Iris pigment epithelial cell (primary cell): ENCODE measurements at places on chromosomes 11 and 22.

- no peak for DNase-seq
Observed at GRCh38 chr22:20546541-20546950, 39.1 kb downstream of the MED15 start.

DNA sequence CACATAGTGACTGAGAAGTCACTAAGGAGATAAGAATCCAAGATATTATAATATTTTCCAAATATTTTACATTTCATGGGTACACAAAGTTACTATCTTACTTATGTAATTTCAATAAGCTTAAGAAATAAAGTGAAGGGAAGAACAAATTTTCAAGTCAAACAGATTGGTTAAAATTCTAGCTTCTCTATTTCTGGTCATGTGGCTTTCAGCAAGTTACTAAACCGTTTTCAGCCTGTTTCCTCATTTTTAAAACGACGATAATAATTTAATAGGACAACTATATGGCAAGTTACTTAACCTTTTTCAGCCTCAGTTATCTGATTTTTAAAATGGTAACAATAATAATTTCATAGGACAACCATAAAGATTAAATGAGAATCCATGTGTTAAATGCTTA is 15.6 kb downstream of the DCUN1D5 start:
- DNase-seq, result no peak

DNA sequence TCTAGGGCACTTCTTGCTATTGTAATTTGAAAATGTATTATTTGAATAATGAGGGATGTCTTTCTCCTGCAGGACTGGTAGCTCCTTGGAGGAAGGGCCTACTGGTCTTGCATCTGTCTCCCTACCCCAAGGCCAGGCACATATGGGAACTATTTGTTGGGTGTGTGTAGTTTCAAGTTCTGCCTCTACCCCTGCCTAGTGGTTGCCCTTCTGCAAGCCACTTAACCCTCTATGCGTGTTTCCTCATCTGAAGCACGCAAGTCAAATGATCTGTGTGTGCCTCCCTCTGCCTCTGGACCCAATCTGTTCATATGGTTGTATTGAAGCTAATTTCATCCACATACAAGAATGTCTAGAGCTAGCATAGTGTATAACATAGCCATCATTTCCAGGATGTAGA is 67.0 kb downstream of the WNT11 start:
- DNase-seq, result no peak

- peak; percentile 31 for DNase-seq
Observed at GRCh38 chr22:24133187-24133965, 47.9 kb upstream of the SUSD2 start.

DNA sequence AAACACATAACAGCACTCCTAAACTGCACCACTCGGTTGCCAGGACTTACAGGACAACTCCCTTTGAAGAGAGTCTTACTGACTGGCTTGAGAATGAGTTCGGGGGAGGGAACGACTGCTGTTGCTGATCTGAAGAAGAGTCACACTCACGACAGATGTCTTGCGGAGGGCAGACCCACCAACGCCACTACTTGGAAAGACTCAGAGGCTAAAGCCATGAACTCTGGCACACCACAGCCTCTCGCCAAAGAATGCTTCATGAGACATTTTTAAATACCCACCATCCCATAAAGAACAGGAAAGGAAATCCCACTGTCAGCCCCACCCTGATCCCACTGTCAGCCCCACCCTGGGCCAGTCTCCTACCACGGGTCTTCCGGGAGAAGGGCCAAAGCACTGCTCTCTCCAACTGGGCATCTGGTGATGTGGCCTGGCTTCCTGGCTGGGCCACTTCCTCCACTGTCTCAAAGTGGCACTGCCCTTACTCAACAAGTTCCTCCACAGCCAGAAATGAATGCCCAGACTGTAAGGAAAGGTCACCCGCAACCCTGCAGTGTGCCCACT is 73.6 kb downstream of the MICAL3 start:
- no peak for DNase-seq

DNA sequence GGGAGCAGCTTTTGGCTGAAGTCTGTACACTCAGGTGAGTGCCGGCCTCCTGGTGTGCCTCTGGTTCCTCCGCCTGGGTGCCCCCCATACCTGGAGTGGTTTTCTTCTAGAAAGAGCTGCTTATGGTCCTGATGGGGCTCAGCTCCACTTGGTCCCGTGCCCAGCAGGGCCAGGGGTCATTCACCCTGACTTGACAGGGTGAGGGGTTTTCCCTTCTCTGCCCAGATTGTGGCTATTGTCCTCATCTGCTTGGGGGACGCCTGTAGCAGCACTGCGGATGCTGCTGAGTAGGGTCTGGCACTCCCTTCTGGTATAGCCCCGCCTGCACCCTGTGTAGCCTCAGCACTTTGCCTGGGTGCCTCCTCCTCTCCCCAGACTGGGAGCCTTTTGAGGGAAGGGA is 8.2 kb downstream of the OMP start:
- DNase-seq, result no peak

DNA sequence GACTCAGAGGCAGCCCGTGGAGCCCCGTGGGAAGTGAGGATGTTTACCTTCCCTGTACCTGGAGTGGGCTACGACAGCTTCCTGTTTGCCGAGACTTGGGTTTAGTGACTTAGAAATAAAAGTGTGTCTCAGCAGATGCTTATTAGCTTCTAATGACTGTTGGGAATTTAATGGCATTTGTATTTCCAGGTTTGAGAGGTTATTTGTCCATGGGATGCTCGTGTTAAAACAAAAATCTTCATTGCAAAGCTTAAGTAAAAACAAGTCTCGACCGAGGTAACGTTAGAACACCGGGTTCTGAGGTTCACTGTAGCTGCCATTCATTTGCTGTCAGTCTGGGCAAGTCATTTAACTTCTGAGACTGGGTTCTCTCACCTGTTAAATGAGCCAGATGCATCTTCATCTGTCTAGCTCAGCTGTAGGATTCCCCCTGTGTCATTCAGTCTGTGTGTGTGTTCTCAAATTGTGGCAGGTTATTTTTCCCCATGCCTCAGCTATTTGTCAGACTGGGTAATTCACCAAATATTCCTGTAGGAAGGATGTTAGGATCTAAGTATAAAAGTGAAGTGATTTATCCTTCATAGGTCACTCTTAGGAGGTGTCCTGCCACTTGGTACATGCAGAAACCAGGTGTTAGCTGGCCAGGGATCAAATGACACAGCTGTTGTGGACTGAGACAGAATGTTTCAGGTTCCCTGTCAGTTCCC is 791 bp downstream of the EI24 start:
- DNase-seq, result peak; percentile 17

DNA sequence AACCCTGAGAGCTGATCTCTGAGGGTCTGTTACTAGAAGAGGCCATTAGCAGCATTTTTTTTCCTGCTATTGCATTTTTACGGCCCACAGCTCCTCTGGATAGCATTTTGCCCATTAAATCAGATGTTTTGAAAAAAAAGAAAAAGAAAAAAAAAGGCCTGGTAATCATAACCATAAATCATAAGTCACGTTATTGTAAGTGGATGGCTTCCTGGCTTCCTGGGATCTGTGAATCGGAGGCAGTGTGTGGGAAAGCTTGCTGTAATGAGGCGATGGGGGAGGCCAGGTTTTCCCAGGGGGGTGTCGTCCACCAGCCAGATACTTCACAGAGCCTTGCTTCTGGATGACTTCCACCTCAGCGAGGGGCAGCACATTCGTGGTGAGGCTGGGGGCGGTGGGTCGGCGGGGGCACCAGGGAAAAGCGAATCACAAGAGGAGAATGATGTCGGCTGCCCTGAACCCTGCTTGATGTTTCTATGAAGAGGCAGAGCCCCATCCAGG is 106.5 kb upstream of the SYT13 start:
- DNase-seq, result no peak

DNA sequence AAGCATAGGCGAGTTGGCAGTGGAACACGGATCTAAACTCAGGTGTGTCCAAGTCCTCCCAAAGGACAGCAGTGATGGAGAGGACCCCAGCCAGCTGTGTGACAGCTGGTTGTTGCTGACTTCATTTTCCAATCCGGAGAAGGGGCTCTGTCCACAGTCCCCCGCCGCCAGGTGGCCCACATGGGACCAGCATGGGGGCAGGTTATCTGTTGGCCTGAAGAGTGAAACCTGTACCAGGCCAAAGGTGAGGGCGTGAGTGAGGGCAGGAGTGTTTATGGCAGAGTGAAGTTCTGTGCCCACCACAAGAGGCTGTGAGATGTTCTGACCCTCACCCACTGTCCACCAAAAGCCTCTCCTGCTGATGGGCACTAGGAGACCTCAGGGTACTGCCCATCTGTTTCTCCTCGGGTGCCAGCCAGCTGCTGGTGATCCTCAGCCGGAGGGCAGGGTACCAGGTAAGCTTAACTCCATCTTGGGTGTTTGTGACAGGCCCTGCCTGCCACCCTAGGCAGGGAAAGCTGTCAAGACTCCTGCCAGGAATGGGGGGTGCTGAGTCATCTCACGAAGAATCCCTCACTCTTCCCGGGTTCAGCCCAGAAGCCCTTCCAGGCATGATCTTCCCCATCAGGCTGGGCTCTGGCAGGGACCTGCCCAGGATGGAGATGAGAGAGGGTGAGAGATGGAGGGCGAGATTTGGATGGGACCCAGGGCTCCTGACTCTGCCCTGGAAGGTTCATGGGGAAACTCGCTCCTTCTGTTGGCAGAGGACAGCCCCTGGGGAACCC is 15.5 kb upstream of the TAB1 start:
- no peak for DNase-seq

- no peak for DNase-seq
Observed at GRCh38 chr22:32587449-32587848, 112.8 kb downstream of the FBXO7 start.

DNA sequence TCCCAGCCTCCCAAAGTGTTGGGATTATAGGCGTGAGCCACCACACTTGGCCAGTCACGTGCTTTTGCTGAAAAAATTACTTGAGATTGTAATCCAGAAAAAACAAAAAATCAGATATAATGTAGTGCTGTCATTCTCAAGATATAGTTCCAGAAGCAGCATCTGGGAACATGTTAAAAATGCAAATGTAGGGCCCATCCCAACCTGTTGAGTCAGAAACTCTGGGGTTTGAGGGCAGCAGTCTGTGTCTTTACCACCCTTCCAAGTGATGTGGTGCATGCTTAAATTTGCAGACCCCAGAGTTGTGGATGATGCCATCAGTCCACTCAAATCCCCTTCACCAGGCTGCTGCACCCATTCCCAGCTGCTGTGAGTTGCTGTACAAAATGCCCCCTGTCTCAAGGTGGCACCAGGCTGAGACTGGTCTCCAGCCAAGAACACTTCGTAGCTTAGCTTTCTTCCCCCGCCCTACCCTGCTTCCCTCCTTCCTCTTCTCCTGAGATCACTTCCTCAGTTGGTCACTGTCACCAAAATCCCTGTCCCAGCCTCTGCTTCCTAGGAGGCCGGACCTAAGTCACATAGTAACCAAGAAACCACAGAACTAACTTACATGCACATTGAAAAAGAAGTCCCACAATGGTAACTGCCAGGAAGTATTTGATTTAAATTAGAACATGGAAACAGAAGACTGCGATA is 18.2 kb upstream of the ARRB1 start:
- DNase-seq, result no peak

DNA sequence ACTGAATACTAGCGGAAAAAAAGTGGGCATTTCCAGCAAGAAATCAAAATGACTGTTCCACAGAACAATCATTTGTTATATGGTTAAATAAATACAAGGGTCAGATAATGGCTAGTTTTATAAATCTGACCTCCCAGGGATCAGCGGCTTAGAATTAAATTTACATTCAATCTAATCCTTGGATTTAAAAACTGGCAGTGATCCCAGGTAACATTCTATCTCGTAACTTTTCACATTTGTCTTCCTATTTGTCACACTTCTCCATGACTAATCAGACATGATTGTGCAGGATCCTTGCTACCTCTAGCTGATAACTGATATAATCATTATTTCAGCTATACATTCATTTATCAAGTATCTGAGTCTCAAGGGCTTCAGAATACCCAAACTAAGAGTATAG is 2.9 kb upstream of the MMP3 start:
- DNase-seq, result peak; percentile 63

DNA sequence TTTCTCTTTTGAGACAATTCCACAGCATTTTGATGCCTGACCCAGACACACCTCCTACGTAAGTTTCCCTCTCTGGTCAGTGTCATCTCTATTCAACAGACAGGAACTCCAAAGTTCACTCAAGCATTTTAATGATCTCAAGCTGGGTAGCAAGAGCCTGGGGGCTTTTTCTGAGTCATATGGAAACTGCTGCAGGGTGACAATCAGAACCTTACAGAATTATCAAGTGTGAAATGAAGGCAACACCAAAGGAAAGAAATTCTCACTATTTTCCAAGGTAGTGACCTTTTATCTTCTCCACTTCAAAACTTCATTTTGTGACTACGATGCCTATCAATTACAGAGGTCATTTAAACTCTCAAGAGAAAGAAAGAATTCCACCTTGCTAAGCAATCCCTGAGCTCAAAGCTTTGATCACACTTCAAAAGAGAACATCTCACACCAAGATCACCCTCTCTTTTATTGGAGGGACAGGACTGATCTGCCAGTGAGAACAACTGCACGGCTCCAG is 229.0 kb upstream of the ZC3H12C start:
- DNase-seq, result peak; percentile 24

DNA sequence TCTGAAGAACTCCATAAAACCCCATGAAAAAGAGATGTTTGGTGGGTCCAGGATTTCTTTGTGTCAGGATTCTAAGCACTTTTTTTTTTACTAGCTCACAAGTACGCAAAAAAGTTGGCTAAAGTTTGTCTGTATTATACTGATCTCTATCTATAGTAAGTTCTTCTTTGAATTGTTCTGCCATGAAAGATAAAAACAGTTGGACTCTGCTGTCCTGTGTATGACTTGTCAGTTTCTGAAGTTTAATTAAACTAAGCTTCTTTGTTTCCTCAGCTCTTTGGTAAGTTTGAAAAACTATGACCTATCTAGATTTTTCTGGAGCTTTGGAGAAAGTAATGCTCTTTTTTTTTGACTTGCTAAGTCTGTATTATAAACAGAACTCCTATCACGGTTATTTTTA is 812.2 kb upstream of the LUZP2 start:
- DNase-seq, result no peak

- peak; percentile 24 for DNase-seq
Observed at GRCh38 chr11:113647856-113648255, 58.3 kb downstream of the TMPRSS5 start.

GRCh38 chr22:35930933-35931332 is 97.7 kb downstream of the RBFOX2 start:
- peak; percentile 79 for DNase-seq

DNA sequence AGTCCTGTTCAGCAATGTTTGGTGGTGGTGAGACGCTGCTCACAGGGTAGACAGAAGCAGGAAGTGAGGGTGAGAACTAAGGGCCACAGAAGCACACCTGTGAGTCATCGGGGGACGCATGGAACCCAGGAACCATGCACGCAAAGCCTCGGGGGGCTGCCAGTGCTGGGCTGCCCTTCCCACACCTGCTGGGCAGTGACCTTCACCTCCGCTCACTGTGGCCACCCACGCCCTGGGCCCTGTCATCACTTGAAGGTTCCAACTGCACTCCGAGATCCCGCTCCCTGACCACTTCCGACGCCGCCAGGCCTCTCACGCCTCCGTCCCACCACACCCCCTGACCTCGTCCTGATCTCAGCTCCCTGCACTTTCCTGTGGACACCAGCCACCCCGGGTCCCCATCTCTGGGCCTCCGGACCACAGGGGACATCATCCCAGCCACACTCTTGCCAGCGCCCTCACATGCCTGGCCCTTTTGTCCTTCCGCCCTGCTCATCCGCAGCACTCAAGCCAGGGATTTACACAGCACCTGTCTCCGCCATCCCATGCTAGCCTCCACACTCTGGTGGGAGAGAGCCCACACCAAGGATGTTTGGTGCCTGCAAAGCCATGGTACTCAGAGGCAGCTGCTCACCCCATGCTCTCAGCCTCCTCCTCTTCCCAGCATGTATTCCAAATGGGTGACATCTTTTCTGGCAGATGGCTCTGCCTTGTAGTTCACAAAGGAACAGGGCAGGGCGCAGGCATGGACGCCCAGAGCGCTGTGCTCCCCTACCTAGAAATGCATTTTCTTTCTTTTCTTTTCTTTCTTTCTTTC is 23.1 kb upstream of the ATXN10 start:
- no peak for DNase-seq

GRCh38 chr11:44711787-44712608 is 14.8 kb upstream of the TSPAN18 start:
- no peak for DNase-seq
